Caki2 (cell line): ENCODE measurements at places on chromosomes 5 and 9.
A peak's percentile ranks its signal among the peaks of the same experiment; 100 is the strongest.

GRCh38 chr5:29231154-29231553 is 1962.3 kb upstream of the CDH6 start:
- no peak for DNase-seq

DNA sequence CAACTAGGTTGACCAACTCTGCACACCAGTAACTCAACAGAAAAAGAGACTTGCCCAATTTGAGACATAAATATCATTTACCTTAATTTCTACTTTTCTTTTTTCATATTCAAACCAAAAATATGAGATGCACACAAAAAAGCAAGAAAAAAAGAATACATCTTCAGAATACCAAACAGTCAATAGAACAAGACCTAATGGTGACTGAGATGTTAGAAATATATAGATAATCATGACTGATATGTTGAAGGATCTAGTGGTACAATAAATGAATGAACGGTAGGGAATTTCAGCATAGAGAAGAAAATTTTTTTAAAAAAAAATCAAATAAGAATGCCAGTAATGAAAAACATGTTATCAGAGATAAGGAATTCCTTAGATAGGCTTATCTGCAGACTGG is 29.1 kb upstream of the ATG10 start:
- no peak for DNase-seq

- no peak for DNase-seq
Observed at GRCh38 chr9:88577256-88578120, 42.5 kb downstream of the NXNL2 start.

DNA sequence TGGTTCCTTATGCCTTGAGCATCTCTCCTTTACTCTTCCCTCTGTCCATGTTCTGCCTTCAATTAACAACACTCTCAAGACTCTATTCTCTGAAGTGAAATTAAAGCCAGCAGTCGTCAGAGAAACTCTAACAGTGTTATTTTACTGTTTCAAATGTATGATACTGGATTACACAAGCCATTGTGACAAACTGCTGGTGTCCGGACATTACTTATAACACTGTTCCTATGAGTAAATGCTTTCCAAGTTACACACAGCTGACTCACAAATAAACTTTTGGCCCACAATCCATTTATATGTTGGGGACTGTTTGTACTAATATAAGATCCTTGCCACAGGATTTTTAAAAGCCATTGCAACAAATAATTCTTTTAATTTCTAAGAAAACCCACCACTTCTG is 63.2 kb upstream of the GHR start:
- DNase-seq: no peak

- DNase-seq: no peak
Observed at GRCh38 chr9:130938184-130938651, 829 bp downstream of the FIBCD1 start.

DNA sequence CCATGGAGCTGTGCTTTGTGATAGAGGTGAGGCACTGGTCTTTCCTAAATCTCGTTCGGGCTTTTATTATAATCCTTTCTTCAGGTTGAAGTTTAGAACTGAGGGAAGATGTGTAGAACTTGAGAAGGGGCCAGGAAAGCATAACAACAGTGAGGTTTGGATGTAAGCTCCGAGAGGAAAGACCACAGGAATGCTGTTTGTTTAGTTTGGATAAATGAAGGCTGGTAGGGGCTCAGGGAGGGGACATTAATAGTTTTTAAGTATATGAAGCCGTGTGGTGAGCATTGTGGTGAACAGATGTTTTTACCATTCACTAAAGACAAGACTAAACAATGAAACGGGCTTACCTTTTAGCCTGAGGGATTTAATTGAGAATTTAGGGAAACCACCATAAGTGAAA is 130.8 kb downstream of the ARHGAP26 start:
- DNase-seq: no peak

- DNase-seq: no peak
Observed at GRCh38 chr5:856531-857425, 6.0 kb upstream of the ZDHHC11 start.

GRCh38 chr9:73892335-73892734 is 604.8 kb upstream of the RORB start:
- DNase-seq: no peak

- DNase-seq: no peak
Observed at GRCh38 chr5:81409896-81410295, 16.0 kb upstream of the ACOT12 start.

DNA sequence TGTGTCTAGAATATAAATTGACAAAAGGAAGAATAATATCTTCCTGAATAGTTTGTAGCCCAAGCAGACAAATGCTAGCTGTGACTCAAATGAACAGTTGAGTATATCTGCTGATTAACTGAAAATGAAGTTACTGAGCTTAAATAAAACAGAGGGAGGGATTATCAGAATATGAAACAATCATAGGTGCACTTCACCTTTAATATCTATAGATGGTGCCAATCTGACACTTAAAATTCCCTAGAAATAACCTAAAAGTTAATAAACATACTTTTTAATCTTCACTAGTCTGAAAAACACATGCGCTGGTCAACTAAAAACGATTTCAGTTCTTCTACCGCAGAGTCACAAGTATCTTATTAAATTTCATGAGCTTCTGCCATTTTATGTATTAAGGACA is 280.8 kb upstream of the RASA1 start:
- no peak for DNase-seq

- DNase-seq: no peak
Observed at GRCh38 chr5:180136630-180137381, 65.2 kb upstream of the RNF130 start.

- DNase-seq: peak; percentile 33
Observed at GRCh38 chr5:178288401-178289368, 56.1 kb upstream of the PHYKPL start.

- DNase-seq: no peak
Observed at GRCh38 chr9:107973451-107973850, 483.9 kb upstream of the KLF4 start.

GRCh38 chr5:54136516-54137440 is 173.6 kb downstream of the ARL15 start:
- no peak for DNase-seq

DNA sequence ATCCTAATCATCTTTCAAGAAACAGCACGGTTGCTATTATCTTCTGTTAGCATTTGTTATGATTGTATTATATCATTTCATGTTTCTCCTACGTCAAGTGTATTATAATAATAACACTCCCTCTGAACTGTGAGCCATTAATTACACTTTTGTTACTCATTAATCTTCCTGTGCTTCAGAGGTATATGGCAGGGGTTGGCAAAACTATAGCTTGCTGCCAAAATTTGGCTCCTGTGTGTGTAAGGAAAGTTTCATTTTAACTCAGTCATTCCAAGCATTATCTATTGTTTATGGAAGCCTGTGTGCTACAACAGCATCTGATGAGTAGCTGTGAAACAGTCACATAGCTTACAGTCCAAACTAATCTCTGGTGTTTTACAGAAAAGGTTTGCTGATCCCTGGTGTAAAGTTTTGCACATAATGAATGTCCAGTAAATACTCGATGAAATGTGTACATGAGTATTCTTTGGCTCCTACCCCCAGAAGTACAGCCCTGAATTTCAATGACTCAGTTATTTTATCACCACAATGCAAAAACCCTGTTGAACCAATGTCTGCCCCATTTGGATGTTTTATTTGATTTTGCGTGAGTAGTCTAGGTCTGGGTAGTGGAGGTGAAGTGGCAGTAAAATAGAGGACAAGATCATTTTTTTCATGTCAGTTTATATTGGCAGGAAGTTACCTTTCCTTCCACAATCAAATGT is 648.2 kb downstream of the MAT2B start:
- DNase-seq: peak; percentile 11

DNA sequence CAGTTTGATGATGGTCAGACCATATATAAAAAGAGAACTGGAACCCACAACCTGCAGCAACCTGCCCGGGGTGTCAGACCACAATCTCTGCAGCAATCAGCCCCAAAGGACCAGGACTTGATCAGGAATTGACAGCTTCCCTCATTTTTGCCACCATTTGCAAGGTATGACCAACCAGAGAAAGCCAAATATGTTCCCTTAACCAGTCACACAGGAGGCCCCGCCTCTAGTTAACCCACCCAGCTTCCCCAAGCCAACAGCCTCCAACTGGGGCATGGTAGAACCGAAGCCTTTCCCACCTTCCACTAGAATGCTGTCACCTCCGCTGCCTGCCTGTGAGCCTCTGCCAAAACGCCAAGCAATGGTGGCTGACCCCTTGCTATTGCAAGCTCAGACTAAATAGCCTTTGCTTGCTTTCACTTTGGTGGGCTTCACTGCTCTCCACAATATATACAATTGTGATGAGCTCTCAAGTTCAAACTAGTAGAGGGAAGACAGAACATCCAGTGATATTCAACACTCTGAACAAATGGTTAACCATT is 86.3 kb downstream of the AK8 start:
- no peak for DNase-seq

DNA sequence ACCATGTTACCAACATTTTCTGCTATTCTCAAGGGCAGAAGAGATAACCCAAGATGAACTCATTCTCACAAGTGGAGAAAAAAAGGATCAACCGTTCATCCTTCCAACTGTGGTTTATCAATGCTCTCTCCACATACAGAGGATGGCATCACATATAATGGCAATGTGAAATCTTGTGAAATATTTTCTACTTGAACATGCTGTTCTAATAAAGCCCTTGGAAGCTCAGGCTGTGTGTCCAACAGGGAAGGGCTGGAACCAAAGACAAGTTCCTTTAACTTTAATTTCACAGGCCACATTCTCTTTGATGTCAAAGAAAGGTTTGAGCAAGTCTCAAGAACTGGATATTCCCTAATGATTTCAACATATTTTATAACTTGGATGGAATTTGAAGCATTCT is 230.5 kb downstream of the SPOCK1 start:
- no peak for DNase-seq

DNA sequence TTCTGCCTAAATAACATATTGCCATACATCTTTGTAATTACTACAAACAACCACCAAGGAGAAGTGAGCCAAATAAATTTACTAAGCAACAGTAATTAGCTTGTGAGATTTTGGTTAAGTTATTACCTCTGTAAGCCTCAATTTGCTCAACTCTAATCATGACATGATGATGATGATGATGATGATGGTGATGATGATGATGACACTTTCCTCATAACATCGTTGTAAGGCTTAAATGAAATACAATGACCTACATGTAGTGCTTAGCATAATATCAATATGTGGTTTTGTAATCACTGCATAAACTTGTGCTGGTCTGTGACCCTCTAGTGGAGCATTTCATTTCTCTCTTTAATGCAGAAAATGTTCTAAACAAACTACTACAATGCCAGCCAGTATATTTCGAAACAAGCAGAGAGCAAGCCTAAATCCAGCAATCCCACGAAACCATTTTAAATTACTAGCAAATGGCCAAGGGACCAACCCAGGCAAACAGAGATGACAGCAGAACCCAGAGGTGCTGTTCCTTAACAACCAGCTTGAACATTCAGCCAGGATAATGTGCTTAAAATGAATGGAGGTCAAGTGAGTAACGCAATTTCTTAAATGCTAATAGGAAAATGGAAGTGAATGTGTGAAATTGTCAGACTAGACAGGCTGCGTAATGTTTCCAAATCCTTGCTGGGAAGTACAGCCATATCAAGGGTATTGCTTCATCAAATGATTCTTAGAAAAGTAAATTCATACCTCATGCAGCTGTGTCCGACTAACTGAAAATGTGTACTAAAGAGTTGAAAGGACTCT is 281.9 kb upstream of the PUM3 start:
- DNase-seq: no peak

GRCh38 chr9:132238992-132239391 is 77.1 kb downstream of the NTNG2 start:
- DNase-seq: no peak

- no peak for DNase-seq
Observed at GRCh38 chr5:176618783-176619182, 8.8 kb upstream of the GPRIN1 start.

DNA sequence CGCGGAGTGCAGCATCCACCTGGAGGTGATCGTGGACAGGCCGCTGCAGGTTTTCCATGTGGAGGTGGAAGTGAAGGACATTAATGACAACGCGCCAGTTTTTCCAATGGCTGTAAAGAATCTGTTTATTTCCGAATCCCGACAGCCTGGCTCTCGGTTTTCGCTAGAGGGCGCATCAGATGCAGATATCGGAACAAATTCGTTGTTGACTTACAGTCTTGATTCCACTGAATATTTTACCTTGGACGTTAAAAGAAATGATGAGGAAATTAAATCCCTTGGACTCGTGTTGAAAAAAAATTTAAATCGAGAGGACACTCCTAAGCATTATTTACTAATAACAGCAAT is 611 bp downstream of the PCDHA3 start:
- no peak for DNase-seq

- no peak for DNase-seq
Observed at GRCh38 chr5:68551436-68551835, 335.9 kb downstream of the PIK3R1 start.

DNA sequence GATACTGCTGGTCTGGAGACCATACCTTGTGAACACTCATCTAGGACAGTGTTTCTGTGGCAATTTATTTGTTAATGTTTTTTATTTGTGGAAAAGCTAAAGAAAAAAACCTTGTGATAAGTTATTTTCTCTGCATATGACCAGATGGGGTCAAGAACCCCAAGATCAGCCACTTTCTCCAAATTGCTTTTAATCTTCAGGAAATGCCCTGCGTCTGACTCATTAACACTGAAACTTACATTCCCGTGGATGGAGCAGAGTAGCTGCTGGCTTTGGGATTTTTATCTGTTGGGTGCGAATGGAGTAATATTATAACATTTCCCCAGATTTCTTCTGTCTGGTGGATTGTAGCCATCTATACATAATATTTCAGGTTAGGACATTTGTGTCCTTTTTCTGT is 444.5 kb downstream of the SH3GL2 start:
- no peak for DNase-seq

DNA sequence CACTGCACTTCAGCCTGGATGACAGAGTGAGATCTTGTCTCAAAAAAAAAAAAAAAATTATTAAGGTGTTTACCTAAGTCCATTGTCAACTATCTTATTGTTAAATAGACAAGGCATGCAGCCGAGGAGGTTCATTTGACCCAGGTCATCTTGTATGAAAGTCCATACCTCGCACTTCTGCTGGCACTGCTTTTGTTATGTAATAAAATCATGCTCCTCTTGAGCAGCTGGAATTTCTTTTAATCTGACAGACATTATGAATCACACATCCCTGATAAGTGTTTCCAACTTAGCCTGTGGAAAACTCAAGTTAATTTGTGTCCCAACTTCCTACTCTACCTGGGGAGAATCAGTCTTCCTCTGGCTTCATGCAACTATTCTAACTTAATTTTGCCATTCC is 315.6 kb upstream of the KLF4 start:
- no peak for DNase-seq

DNA sequence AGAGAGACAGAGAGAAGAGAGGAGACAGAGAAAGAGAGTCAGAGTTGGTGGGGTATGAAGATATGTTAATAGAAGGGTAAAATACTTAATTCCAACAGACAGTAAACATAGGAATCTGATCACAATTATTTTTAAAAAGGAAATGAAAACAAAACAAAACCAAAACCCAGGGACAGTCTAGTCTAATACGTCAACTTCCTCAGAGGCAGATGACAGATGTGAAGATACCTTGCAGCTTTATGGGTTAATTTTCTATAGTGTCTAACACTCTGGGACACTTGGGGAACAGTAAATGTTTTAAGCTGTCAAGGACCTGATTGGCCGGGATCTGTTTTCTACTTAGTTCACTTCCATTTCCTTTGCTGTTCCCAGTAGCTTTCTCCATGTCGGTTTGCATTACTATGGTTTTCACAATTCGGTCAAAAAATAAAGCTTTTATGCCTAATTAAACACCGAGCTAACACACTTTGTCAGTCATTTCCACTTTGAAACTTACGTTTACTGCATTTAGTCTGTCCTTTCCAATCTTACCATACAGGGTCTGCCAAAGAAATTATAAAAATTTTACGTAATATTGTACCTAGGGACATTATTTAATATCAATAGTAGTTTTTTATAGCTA is 216.5 kb downstream of the MCTP1 start:
- DNase-seq: no peak

GRCh38 chr5:9282211-9282610 is 263.7 kb downstream of the SEMA5A start:
- no peak for DNase-seq
